HuH-7.5 (cell line): ENCODE measurements at places on chromosomes 3 and 15.

DNA sequence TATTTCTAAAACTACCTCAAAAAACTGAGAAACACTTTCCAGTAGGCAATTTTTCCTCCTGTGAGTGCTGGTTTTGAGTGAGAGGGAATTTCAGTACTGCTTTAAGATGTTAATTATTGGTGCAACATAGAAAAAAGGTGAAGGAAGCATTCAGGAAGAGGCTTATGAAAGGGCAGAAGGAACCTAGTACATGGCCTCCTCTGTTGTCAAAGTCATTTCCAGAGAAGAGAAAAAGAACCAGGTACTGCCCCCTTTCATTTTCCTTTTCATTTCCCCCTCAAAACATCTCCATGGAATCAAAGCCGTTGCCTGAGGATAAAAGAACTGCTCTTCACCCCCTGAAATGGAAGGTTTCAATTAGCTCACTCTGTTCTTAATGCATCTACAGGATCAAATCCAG lies 19.8 kb downstream of the RARRES1 start:
- DNase-seq, result no peak

GRCh38 chr3:100992231-100993012 lies 799 bp downstream of the ABI3BP start:
- no peak for DNase-seq

- DNase-seq, result no peak
These were observed 116.8 kb downstream of the LMLN start for GRCh38 chr3:198076722-198077308.

DNA sequence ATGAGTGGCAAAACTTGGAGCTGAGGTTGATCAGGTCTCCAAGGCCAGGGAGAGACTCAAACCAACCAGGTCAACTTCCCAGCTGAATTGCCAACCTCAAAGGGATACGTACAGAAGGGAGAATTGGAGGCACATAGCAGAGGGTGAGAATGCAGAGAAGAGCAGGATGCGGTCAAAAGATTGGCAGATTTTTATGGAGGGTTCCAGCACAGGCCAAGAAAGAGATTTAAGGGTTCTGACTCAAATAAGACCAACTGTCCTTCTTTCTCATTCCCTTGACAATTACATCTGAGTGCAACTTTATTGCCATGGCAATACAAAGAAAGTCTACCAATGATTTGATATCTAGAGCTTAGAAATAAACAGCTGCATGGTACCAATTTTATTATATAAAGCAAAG lies 33.2 kb downstream of the SCG5 start:
- DNase-seq, result no peak

- no peak for DNase-seq
These were observed 793.5 kb downstream of the ROBO1 start for GRCh38 chr3:78974181-78974790.

GRCh38 chr3:52277972-52278509 lies 408 bp downstream of the WDR82 start:
- peak; percentile 56 for DNase-seq

DNA sequence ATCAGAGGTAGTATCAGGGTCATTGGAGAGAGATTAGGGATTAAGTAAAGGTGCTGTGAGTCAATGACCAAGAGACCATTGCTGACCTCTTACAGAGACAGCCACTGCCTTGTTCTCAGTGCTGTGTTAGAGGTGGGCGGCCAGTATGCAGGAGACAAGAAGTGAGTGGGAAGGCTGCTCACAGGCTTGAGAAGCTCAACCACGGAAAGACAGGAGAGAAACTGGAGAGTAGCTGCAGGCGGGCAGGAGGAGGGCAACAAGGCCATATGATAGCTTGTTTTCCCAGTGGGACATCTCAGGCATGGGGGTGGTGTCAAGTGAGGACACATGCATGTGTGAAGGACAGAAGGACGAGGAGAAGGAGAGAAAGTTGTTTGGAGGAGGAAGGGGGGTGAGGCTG lies 237.3 kb downstream of the PDCD6IP start:
- DNase-seq, result no peak

DNA sequence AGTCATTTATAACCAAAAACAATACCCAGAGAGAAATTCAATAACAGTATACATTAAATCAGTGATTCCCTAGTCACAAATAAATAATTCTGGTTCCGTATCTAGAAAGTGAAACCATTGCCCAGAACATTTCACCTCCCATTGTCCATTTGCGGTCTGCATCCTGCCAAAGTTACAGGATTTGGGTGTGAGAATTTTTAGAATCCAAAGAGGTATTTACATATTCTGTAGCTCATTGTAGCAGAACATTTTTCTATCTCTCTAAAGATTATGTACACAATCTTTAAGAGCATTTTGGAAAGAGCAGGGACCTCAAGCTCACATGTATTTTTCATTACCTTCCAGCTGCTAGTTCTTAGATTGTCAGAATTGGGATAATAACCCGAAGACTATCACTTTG lies 261.6 kb downstream of the CHL1 start:
- no peak for DNase-seq

GRCh38 chr3:185629554-185630181 lies 43.6 kb downstream of the SENP2 start:
- no peak for DNase-seq
